ENCODE measurements at places on chromosomes 6 and 20.

GRCh38 chr20:38728191-38728781 is 4.0 kb downstream of the SLC32A1 start:
- DNase-seq = no peak

DNA sequence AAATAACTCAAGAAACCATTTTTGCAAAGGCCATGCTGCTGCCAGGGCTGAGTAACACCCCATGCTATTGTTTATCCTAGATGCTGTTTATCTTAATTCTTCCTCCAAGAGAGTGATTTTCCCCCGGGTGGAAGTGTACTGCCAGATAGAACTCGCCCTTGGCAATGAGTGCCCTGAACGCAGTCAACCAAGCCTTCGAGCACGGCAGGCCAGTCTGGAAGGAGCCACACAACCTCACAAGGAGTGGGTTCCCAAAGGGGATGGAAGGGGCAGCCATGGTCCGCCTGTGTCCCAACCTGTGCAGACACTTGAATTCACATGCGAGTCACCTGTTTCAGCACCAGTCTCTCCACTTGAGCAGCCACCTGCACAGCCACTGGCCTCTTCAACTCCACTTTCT is 31.9 kb downstream of the PNPLA1 start:
- no peak for DNase-seq

DNA sequence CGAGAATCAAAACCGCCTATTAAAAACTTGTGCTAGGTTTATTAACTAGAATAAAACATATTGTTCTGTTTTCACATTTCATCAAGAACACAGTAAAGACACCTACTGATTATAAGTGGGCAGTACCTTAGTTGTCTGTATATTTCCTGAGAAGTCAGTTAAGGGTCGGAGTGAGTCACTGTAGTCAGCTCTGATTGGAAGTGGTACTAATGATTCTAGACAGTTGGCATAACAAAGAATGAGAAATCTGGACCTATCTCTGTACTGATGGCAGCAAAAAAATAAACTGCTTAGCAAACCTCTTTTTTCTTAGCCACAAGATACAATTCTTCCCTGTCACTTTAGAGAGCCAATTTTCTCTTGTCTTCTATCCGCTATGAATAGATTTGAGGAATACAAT is 387.3 kb upstream of the ADGRB3 start:
- DNase-seq = no peak

- no peak for DNase-seq
Observed at GRCh38 chr6:28462401-28462800, 19.1 kb upstream of the ZSCAN23 start.

DNA sequence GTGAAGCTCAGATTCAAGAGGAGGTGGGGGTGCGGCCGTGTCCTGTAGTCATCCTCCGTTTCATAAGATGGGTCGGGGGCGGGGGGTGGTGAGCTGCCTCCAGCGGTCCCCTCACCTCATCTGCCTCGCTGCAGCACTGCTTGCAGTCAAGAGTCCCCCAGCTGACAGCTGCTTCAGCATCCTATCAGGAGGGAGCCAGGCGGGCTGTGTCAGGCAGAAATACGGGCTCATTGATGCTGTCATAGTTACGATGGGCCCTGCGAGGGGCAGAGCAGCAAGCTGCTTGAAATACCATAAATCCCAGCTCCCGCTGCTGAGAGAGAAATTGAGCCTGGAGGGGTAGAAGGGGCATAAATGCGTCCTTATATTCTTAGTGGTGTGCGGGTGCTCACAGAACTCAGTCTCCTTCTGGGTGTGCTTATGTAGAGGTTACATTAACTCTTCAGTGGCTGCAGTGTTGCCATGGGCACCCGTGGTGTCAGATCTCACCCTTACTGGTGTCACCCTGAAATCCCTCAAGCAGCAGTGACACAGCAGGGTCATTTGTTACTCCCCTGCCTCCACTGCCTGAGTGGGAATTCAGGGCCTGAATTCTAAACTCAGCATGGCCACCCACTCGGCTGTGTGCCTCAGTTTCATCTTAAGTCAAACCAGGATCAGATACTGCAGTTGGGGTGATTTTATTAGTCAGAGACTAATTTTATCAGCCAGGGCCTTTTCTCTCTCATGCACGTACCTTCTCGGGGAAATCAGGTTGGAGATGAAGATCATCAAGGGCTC is 21.8 kb downstream of the CCDC167 start:
- DNase-seq = no peak

DNA sequence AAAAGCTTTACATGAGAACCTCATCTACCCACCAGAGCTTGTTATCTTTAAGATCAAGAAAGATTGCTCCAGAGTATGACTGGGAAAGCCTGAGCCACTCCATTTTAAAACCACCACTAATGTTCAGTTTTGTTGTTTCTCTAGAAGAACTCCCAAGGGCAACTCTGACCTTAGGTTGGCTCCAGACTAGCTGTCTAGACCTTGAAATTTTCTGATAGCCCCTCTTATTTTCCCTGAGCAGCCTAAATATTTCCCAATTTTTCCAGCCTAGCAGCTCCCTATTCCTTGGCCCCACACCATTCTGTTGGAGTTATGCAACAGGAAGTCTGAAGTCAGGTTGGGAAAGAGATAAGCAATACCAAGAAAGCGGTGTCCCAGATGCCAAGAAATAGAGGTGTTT is 84.6 kb upstream of the TCF21 start:
- no peak for DNase-seq

GRCh38 chr6:110654096-110654820 is 161.0 kb downstream of the CDK19 start:
- no peak for DNase-seq

DNA sequence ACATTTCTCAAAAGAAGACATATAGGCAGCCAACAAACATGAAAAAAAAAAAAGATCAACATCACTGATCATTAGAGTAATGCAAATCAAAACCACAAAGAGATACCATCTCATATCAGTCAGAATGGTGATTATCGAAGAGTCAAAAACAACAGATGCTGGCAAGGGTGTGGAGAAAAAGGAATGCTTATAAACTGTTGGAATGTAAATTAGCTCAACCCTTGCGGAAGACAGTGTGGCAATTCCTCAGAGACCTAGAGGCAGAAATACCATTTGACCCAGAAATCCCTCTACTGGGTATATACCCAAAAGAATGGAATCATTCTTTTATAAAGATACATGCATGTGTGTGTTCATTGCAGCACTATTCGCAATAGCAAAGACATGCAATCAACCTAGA is 303.8 kb upstream of the THEMIS start:
- no peak for DNase-seq

DNA sequence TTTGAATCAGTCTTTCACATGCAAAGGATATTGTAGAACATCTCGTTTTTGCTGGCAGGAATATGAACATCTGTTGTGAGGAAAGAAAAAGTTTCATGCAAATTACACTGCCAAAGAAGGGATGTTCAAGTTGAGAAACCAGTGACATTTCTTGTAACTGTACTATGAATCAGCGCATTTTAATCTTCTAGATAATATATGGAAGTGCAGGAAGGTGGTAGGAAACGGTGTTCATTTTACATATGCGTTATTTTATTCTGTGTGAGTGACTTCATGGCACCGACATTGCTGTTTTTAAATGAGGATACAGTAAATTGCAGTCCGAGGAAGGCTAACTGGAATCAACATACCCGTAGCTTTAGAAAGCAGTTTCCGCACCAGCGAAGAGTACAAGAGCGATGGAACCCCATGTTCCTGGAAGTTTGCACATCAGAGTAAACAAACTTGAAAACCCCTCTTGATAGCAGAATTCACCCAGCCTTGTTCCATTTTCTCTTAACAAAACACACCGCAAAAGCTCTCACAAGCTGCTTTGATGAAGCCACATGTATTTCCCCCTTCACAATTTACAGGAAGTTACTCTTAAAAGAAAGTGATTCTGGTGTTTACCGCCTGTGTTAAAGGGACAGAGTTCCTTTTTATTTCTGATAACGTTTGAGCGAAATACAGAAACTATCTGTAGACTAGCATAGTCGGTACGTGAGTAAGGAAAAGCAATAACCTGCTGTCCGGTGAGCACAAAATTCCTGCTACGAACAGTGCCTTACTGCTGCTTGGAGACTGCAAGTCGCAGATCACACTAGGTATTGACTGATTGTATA is 11.5 kb downstream of the PRDM1 start:
- peak; percentile 88 for DNase-seq

GRCh38 chr6:74284284-74284683 is 588.3 kb downstream of the CD109 start:
- DNase-seq = no peak

DNA sequence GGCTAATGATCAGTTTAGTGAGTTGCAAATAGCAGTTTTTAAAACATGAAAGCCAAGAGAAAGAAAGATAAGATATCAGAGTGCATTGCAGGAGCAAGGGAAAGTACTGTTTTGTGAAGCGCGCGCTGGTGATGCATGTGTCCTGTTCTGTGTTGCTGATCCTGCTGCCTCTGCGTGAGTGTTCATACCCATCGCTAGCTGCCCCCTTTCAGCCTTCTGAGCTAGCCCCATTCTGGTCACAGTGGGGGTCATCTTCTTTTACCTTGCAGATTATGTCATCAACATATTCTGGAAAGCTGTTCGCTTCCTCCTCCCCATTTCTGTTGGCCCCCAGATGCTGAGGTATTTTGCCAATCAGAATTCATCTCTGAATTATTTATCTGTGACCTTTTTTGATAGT is 1.9 kb downstream of the MRAP2 start:
- no peak for DNase-seq

- DNase-seq = no peak
Observed at GRCh38 chr6:40164345-40164755, 230.1 kb upstream of the MOCS1 start.

GRCh38 chr20:54654450-54654849 is 179.1 kb downstream of the DOK5 start:
- no peak for DNase-seq

GRCh38 chr20:61608275-61609085 is 356.4 kb downstream of the CDH4 start:
- no peak for DNase-seq

DNA sequence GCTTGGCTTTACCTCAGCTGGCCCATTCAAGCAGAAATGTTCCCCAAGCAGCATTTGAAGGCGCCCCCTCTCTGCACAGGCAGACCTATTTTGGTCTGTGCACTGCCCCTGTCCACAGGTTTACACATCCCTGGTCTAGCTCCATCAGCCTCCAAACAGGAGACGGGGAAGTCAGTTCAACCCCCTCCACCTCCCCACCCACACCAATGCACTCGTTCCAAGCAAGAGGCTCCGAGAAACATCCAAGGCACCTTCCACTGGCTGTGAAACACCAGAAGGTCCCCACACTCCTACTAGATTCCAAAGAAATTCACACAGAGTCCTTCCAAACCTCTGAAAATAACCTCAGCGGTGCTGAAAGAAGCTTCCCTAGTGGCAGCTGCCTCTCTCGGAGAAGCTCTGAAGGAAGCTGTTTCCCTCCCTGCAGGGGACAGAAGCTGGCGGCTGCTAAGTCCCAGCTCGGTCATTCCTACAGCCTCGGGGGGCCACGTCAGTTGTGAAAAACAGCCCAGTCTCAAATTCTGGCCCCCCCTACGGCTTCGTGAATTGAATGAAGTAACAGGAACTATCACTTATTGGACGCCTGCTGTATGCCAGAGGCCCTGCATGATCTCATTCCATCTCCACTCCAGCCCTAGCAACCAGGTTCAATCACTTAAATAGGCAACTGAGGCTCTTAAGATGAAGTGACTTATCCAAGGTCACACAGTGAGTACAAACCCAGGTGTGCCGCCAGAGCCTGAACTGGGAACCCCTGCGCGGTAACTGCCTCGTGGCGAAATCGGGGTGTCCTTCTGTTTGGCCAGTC is 815 bp downstream of the SPATA2 start:
- peak; percentile 38 for DNase-seq

DNA sequence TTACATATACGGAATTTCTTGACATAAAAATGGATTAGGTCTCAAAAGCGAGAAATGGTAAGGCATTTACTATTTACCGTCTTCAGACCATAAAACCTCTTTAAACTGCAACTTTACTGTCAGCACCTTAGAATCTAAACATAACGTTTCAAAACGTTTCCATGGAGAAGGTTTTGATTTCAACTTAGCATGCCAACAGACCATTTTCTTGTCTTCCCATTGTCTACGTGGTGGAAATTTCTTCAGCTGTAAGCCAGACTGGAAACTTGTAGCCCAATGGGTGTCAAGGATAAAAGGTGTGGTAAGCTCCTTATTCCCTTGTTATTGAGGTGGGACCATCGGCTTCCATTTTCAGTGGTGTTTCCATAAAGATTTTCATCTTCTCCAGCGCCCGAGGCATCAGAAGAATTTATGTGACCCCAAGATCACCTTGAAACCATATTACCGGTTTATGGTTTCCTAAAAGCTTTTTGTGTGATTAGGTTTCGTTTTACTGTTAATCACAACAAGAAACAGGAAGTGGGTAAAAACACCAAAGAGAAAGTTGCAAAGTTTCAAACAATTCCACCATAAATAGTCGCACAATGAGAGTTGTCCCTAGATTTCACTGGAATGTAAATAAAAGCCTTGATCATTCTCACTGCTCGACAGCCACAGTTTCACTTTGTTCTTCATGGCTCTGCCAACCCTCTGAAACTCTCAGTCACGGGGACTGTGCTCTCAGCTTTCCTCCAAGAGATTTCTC is 63.0 kb upstream of the CD2AP start:
- peak; percentile 70 for DNase-seq

GRCh38 chr6:135013211-135013610 is 41.4 kb downstream of the HBS1L start:
- no peak for DNase-seq

- DNase-seq = no peak
Observed at GRCh38 chr6:112343977-112344376, 3.2 kb upstream of the RFPL4B start.

DNA sequence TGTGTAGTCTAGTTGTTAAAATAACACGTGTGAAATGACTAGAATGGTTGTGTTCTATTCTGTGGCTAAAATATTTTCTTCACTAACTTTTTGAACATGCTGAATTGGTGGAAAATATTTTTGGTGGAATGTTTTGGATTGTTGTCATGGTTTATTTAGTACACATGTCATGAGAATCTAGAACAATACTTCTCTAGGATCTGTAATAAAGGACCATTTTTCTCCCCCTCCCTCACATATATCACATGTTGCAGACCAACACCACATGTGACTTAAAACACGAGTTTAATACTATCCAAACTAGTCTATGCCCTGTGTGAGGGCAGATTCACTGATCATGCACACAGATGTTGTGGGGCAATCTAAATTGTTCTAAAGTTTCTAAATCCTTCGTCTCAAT is 29.2 kb downstream of the FIG4 start:
- DNase-seq = no peak

DNA sequence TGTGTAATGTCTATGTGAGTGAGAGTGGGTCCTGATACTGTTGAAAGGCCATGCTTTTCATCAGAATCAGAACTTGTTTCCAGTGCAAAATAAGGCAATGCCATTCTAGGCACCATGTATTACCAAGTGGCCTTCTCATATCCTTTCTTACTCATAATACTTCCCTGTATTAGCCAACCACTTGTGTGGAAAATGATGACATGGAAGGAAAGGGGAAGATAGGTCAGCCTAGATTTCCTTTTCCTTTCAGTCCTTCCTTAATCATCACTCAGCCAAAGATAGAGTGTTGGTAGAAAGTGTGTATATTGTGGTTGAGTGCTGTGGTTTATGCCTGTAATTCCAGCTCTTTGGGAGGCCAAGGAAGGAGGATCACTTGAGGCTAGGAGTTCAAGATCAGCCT is 158.6 kb upstream of the PREP start:
- peak; percentile 82 for DNase-seq

GRCh38 chr6:163354761-163355425 is 59.6 kb upstream of the QKI start:
- peak; percentile 85 for DNase-seq

Data from suppressor macrophage treated with lipopolysaccharide for 4 hours (primary cell).